ENCODE measurements at places on chromosomes 5 and 9.

GRCh38 chr5:157025093-157025698, 33.7 kb downstream of the HAVCR1 start:
- DNase-seq: no peak

DNA sequence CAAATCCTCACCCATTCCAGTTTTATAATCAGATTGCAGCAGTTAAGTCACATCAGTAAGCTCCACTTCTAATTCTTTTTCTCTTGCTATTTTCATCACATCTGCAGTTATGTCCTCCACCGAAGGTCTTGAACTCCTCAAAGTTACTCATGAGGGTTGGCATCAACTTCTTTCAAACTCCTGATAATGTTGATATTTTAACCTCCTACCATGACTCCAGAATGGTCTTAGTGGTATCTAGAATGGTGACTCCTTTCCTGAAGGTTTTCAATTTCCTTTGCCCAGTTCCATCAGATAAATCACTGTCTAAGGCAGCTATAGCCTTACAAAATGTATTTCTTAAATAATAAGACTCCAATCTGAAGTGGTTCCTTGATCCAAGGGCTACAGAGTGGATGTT, 53.8 kb upstream of the EDIL3 start:
- DNase-seq: no peak

DNA sequence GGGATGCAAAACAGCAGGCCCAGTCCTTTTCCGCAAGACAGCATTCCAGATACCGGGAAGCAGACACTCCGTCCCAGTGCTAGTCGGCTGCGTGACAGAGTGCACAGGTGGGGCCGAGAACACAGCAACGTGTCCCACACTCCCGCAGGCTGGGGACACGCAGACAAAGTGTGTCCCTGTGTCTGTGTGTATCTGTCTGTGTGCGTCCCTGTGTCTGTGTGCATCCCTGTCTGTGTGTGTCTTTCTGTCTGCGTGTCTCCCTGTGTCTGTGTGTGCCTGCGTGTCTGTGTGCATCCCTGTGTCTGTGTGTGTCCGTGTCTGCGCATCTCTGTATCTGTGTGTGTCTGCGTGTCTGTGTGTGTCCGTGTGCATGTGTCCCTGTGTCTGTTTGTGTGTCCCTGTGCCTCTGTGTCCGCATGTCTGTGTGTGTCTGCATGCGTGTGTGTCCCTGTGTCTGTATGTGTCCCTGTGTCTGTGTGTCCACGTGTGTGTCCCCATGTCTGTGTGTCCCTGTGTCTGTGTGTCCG, 137.0 kb downstream of the MRPL36 start:
- DNase-seq: peak; percentile 56

DNA sequence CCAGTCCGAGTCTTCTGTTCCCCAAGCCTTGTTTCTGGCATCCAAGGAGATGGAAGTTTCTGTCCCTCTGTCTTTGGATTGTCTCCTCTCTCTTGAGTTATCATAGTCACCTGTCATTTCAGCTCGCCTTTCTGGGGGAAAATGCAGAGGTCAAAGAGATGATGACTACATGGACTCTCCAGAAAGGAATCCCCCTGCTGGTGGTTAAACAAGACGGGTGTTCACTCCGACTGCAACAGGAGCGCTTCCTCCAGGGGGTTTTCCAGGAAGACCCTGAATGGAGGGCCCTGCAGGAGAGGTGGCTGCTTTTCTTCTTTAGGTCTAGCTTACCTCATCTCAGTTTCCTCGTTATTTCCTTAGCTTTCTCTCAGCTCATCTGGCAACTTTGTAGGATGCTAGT, 25.1 kb downstream of the ERAP2 start:
- no peak for DNase-seq

GRCh38 chr5:7717691-7718090, 133.2 kb downstream of the CFAP90 start:
- no peak for DNase-seq

DNA sequence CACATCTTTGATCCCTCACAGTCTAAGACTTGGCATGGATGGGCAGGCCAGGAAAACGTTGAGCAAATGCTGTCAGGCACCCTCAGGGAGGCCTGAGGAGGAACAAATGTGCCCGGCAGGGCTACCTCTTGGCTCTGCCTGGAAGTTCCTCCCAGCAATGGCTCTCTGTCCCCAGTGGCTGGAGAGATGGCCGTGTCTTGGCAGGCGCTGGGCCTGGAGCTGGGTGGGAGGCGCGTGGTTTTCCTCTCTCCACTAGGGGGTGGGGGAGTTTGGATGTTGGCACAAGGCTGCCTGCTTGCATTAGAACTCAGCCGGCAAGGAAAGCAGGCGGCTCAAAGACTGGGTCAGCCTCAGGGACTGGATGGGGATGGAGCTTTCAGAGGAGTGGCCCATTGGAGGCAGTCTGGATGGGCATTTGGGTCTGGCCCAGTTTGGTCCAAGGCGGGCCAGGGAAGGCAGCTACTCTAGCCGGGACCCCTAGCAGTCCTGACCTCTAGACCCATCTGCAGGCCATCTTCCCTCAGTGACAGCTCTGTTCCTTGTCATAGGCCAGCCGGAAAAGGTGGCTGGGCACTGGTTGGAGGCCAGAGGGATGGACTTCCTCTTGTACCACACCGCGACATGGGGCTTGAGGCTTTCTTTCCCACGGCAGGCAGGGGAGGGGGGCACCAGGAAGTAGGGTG, 68.2 kb upstream of the STC2 start:
- DNase-seq: peak; percentile 72

- peak; percentile 51 for DNase-seq
Measured at GRCh38 chr9:93114169-93114983, 18.4 kb downstream of the CARD19 start.
